T-cell (primary cell): ENCODE measurements at places on chromosomes 1 and 21. TPM values are rescaled to one million over a fixed set of nuclear protein-coding genes. Genes with fewer than 3 reads are reported as not detected.
A peak's percentile ranks its signal among the peaks of the same experiment; 100 is the strongest.

The KCTD3 gene
- total RNA-seq: 1.9 TPM

The HENMT1 gene
- total RNA-seq: 20.2 TPM

The CR2 gene
- total RNA-seq: 4.6 TPM

The KIAA1614 gene
- total RNA-seq: 0.05 TPM

The STMN1 gene
- 38.3 TPM for total RNA-seq

The AUNIP gene
- total RNA-seq: 0.20 TPM

The PTAFR gene
- total RNA-seq: 0.37 TPM

The TMOD4 gene
- total RNA-seq: 1.9 TPM

The MCOLN2 gene
- 19.3 TPM for total RNA-seq

The WASF2 gene
- 160 TPM for total RNA-seq

The TLCD4 gene
- 0.10 TPM for total RNA-seq

The CYP4A11 gene
- total RNA-seq: 0.26 TPM

The OPRD1 gene
- not detected for total RNA-seq

The GCSAML gene
- 0.85 TPM for total RNA-seq

The CLDN19 gene
- not detected for total RNA-seq

The FCRL4 gene
- not detected for total RNA-seq

GRCh38 chr1:205570796-205571537 lies 60.8 kb downstream of the ELK4 start:
- no peak for DNase-seq
- H3K27me3 ChIP-seq: peaks cover 4% of the 10 kb centered on the region
- H3K36me3 ChIP-seq: no peaks in the 10 kb centered on the region

GRCh38 chr1:18564676-18565075 lies 66.0 kb upstream of the PAX7 start:
- no peak for DNase-seq
- no peaks in the 10 kb centered on the region for H3K4me1 ChIP-seq
- no peaks in the 10 kb centered on the region for H3K27me3 ChIP-seq
- no peak overlapping the region for H3K27ac ChIP-seq
- no peaks in the 10 kb centered on the region for H3K36me3 ChIP-seq
- no peak overlapping the region for H3K4me3 ChIP-seq

GRCh38 chr1:243979396-243979795 lies 71.7 kb upstream of the ZBTB18 start:
- no peak overlapping the region for H3K4me3 ChIP-seq
- H3K27me3 ChIP-seq: no peaks in the 10 kb centered on the region
- H3K4me1 ChIP-seq: no peaks in the 10 kb centered on the region
- H3K36me3 ChIP-seq: no peaks in the 10 kb centered on the region
- H3K27ac ChIP-seq: no peak overlapping the region
- DNase-seq: peak; percentile 14

- no peaks in the 10 kb centered on the region for H3K4me1 ChIP-seq
- no peaks in the 10 kb centered on the region for H3K36me3 ChIP-seq
- H3K4me3 ChIP-seq: no peak overlapping the region
- H3K27me3 ChIP-seq: no peaks in the 10 kb centered on the region
These were observed 20.9 kb downstream of the ZBTB40 start for GRCh38 chr1:22472596-22472995.

- no peaks in the 10 kb centered on the region for H3K4me1 ChIP-seq
- no peak overlapping the region for H3K4me3 ChIP-seq
- H3K27ac ChIP-seq: no peak overlapping the region
- H3K27me3 ChIP-seq: no peaks in the 10 kb centered on the region
- DNase-seq: no peak
These were observed 104.2 kb upstream of the SOX13 start for GRCh38 chr1:203968761-203969160.

DNA sequence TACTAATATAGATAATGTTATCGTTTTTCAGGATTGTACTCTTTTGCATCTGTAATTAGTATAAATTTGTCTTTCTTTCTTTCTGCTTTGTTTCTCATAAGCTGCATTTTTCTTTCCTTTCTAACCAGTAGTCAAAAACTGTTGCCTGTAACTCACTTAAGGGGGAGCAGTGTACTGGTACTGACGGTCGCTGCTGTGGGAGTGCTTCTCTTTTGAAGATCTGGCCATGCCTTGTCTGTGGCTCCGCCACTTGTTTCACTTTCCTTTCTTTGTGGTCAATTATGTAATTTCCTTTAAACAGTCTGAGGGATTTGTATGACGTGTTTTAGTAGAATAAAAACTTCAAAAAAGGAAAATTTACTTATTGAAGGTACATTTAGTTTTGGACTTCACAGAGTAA lies 37.0 kb downstream of the MIA3 start:
- peak; percentile 73 for DNase-seq
- H3K4me1 ChIP-seq: peaks cover 23% of the 10 kb centered on the region
- peaks cover 86% of the 10 kb centered on the region for H3K36me3 ChIP-seq
- H3K27me3 ChIP-seq: no peaks in the 10 kb centered on the region

- no peaks in the 10 kb centered on the region for H3K27me3 ChIP-seq
- no peaks in the 10 kb centered on the region for H3K36me3 ChIP-seq
- DNase-seq: no peak
- H3K4me1 ChIP-seq: peaks cover 14% of the 10 kb centered on the region
These were observed 19.7 kb downstream of the FMOD start for GRCh38 chr1:203331224-203331623.

- no peaks in the 10 kb centered on the region for H3K36me3 ChIP-seq
- no peaks in the 10 kb centered on the region for H3K4me1 ChIP-seq
- H3K27ac ChIP-seq: no peak overlapping the region
- no peak for DNase-seq
These were observed 30.6 kb upstream of the MCOLN3 start for GRCh38 chr1:85078903-85079302.

DNA sequence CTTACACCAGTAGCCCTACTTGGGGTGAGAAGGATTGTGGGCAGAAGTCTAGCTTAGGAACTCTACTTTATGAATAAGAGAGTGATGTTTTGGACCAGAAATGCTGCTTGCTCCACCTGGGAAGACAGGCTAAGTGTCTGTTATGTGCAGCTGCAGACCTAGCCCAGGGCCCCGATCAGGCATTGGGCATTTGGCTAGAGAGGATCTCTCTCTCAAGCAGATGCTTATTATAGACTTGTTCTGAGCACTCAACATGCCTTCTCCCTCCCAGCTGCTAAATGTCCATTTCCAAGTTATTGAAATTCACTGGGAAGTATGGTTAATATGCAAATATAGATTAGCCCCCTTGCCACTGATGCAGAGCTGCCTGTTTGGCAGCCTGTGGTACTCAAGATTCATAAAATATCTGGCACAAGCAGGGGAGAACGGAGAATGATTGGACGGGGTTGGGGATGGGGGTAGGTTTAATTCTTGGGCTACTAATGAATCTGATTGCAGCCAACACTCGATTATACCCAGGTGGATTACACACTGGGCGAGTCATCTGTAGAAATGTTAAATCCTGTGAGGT lies 115.9 kb downstream of the KCND3 start:
- no peak overlapping the region for H3K27ac ChIP-seq
- no peaks in the 10 kb centered on the region for H3K4me1 ChIP-seq
- no peak overlapping the region for H3K4me3 ChIP-seq
- no peaks in the 10 kb centered on the region for H3K36me3 ChIP-seq
- no peak for DNase-seq
- H3K27me3 ChIP-seq: peaks cover 32% of the 10 kb centered on the region

GRCh38 chr1:208187499-208188041 lies 56.6 kb downstream of the PLXNA2 start:
- H3K27ac ChIP-seq: no peak overlapping the region
- no peak for DNase-seq
- no peaks in the 10 kb centered on the region for H3K36me3 ChIP-seq
- H3K27me3 ChIP-seq: no peaks in the 10 kb centered on the region
- H3K4me3 ChIP-seq: no peak overlapping the region
- H3K4me1 ChIP-seq: no peaks in the 10 kb centered on the region

DNA sequence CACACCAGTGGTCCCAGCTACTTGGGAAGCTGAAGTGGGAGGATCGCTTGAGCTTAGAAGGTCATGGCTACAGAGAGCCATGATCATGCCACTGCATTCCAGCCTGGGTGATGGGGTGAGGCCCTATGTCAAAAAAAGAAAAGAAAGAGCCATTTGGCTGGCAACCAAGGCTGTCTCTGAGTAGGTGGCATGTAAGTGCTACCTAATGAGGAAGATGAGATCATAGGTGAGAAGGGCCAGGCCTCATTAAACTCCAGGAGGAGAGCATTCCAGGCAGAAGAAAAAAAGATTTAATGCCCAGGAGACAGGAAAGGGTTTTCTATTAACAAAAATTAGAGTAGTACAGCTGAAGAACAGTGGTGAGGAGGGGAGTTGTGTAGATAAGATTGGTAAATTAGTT lies 103.4 kb upstream of the ZNF678 start:
- no peaks in the 10 kb centered on the region for H3K4me1 ChIP-seq
- H3K36me3 ChIP-seq: no peaks in the 10 kb centered on the region
- peaks cover 27% of the 10 kb centered on the region for H3K27me3 ChIP-seq
- H3K27ac ChIP-seq: no peak overlapping the region
- no peak overlapping the region for H3K4me3 ChIP-seq

DNA sequence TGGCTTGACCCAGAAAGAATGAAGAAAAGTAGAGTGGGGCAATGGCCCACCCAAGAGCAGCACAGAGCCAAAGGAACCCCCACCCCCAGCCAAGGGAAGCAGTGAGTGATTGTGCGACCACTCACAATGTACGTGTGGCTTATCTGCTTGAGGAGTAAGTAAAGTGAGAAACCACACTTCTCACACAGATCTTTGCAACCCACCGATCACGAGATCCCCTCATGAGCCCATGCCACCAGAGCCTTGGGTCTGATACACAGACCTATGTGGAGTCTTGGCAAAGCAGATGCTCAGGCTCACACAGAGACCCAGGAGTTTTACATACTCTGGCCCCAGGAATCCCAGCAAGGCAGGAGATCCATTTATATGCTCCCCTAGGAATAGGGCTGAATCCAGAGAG lies 14.0 kb upstream of the SLC9C2 start:
- H3K4me1 ChIP-seq: no peaks in the 10 kb centered on the region
- H3K27ac ChIP-seq: no peak overlapping the region
- no peaks in the 10 kb centered on the region for H3K36me3 ChIP-seq
- H3K27me3 ChIP-seq: no peaks in the 10 kb centered on the region
- no peak overlapping the region for H3K4me3 ChIP-seq
- no peak for DNase-seq

- H3K27ac ChIP-seq: no peak overlapping the region
- no peaks in the 10 kb centered on the region for H3K27me3 ChIP-seq
- H3K4me1 ChIP-seq: peaks cover 49% of the 10 kb centered on the region
These were observed 1.8 kb downstream of the RER1 start for GRCh38 chr1:2393471-2393877.

- no peak overlapping the region for H3K4me3 ChIP-seq
- no peak for DNase-seq
- H3K27ac ChIP-seq: no peak overlapping the region
- no peaks in the 10 kb centered on the region for H3K36me3 ChIP-seq
- H3K27me3 ChIP-seq: peaks cover 89% of the 10 kb centered on the region
These were observed 4.4 kb downstream of the HPCA start for GRCh38 chr1:32890516-32891240.

- H3K4me3 ChIP-seq: no peak overlapping the region
- H3K36me3 ChIP-seq: peaks cover 3% of the 10 kb centered on the region
- H3K27ac ChIP-seq: no peak overlapping the region
- no peak for DNase-seq
- H3K27me3 ChIP-seq: no peaks in the 10 kb centered on the region
These were observed 13.4 kb upstream of the RNF223 start for GRCh38 chr1:1087351-1088028.

GRCh38 chr1:52153898-52154297 lies 12.0 kb downstream of the ZFYVE9 start:
- H3K27ac ChIP-seq: no peak overlapping the region
- DNase-seq: no peak
- no peaks in the 10 kb centered on the region for H3K36me3 ChIP-seq

GRCh38 chr1:66940981-66941380 lies 16.2 kb downstream of the MIER1 start:
- no peak overlapping the region for H3K4me3 ChIP-seq
- no peaks in the 10 kb centered on the region for H3K36me3 ChIP-seq
- DNase-seq: no peak
- no peaks in the 10 kb centered on the region for H3K27me3 ChIP-seq

- H3K4me1 ChIP-seq: no peaks in the 10 kb centered on the region
- H3K27ac ChIP-seq: no peak overlapping the region
- no peaks in the 10 kb centered on the region for H3K36me3 ChIP-seq
These were observed 3.0 kb downstream of the SPATA46 start for GRCh38 chr1:162373541-162374260.

DNA sequence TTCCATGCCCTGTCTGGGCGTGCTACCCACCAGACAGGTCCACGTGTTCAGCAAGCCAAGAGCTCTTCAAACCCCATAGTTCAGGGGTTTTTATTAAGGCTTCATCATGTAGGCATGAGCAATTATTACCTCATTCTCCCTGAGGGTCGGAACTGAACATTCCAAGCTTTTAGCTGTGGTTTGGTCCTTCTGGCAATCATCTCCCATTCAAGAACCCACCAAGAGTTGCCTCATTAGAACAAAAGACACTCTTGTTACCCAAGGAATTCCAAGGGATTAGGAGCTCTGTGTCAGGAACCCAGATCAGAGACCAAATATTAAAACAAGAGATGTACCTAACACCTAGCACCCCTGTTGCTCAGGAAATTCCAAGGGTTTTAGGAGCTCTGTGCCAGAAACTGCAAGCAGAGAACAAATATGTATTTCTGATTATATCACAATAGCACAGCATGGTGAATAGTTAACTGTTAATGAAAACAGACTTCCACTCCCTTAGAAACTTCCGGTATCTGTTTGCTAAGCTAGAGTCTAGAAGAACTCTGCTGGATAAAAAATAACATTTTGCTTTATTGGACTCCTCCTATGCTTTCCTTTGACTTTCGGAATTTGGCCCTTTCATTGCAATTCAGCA lies 201.2 kb upstream of the L1TD1 start:
- H3K4me3 ChIP-seq: no peak overlapping the region
- no peak for DNase-seq
- no peak overlapping the region for H3K27ac ChIP-seq
- H3K27me3 ChIP-seq: no peaks in the 10 kb centered on the region
- no peaks in the 10 kb centered on the region for H3K4me1 ChIP-seq
- H3K36me3 ChIP-seq: peaks cover 7% of the 10 kb centered on the region
